ENCODE measurements at places on chromosomes 7 and 10.

DNA sequence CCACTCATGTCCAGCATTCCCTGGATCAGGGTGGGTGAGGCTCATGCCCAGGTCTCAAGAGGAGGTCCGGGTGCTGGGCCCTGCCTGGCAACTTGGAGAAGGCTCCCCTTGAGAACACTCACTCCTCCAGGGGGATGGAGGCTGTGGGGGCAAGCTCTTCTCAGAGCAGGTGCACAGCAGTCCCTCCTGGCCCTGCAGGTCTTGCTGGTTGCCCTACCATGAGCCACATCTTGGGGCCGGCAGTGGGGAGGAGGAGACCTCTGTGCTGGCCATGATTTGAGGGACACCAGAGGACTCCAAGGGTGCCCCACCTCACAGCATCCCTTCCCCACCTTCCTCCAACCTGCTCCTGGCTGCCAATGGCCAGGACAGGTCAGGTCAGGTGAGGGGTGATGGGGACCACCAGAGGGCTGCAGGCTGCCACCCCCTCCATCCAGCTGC lies 87.4 kb upstream of the RET start:
- no peak for DNase-seq

DNA sequence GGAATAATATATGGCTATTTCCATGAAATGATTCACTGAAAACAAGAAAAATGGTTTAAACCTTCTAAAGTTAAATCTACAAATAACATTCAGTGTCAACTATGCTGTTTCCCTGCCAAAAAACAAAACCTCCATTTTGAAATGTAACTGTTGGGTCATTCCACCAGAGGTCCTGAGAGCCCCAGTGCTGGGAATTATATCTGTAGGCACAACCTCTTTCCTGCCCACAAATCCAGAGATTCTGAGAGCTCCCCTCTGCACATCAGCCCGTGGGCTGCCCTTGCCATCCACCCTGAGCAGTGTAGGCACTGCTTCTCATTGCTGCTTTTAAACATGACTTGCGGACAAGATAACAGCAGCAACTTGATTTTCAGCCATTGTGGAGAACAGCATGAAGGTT lies 198.6 kb downstream of the TMEM178B start:
- no peak for DNase-seq

DNA sequence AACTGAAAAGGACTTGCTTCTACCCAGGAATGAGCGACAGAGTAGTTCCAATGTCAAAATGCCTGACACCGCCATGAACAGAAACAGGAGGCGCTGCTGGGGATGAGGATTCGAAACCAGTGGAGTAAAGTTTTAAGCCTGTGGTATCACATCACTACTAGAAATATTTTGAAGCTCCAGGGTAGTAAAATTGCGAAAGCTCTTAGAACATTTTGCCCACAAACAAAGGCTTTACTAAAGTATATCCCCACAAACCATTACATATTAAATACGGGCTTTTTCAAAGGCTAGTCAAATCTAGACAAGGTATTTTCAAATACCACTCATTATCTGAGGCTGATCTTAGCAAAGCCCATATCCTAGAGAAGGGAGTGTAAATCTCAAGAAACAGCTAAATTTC lies 2.4 kb downstream of the PRDX3 start:
- DNase-seq, result no peak

- DNase-seq, result no peak
Observed at GRCh38 chr7:142142702-142143101, 31.2 kb downstream of the MGAM2 start.

GRCh38 chr10:114172216-114172615 lies 1.8 kb downstream of the CCDC186 start:
- DNase-seq, result no peak

- no peak for DNase-seq
Observed at GRCh38 chr7:26029911-26030310, 122.1 kb upstream of the NFE2L3 start.

GRCh38 chr10:126906704-126907422 lies 1.6 kb downstream of the DOCK1 start:
- no peak for DNase-seq

DNA sequence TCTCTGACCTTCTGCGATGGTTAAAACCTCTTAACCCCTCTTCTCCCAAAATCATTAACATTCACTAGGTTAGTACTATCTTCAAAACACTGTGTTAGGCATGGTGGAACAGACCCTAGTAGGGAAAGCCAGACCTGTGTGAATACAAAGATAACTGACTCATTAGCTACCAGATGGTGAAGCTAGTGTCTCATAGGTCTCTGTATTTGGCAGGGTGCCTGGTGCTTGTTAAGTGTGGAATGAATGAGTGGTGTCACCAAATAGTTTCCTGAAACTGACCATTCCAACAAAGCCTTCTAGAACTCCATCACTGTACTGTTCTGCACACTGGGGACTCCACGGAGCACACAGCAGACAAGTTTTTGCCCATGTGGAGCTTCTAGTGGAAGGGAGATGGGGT lies 27.7 kb upstream of the TM9SF3 start:
- peak; percentile 0 for DNase-seq

DNA sequence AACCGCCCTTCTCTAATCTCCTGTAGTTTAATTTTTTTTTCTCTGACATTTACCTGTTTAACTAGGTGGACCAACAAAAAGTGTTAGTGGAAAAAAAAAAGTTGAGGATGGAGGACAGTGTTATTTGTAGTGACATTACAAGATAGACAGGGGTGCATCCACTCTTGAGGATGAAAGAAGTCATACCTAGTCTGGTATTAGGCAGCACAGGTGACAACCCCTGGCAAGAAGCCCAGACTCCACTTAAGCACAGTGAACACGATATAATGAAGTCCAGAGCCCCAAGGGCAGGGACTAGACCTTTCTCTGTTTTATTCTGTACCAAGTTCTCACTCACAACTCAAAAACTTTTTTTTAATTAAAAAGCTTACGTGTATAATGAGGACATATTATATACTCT lies 268.4 kb downstream of the GPR37 start:
- peak; percentile 88 for DNase-seq

- DNase-seq, result no peak
Observed at GRCh38 chr7:10429031-10429430, 544.6 kb upstream of the PHF14 start.

DNA sequence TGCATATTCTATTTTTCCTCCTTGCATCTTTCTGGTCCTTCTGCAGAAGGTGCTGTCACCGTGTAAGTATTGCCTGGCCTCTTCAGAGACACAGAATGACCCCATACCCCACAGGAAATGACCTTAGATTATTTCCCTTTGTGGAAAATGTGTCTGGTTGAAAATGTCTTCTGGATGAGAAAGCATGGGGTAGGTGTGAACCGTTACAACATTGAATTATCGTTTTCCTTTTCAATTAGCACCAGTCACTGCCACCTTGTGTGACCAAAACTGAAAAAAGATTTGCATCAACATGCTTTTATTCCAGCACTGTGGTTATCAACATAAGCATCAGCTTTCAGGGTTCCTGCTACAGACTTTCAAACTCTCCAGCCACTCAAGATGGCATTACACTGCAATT lies 58.0 kb upstream of the CELF2 start:
- no peak for DNase-seq

GRCh38 chr7:81887098-81888090 lies 117.5 kb upstream of the HGF start:
- peak; percentile 91 for DNase-seq

- peak; percentile 25 for DNase-seq
Observed at GRCh38 chr7:16365177-16365576, 56.2 kb downstream of the CRPPA start.

- no peak for DNase-seq
Observed at GRCh38 chr7:35374858-35375257, 121.0 kb upstream of the TBX20 start.

DNA sequence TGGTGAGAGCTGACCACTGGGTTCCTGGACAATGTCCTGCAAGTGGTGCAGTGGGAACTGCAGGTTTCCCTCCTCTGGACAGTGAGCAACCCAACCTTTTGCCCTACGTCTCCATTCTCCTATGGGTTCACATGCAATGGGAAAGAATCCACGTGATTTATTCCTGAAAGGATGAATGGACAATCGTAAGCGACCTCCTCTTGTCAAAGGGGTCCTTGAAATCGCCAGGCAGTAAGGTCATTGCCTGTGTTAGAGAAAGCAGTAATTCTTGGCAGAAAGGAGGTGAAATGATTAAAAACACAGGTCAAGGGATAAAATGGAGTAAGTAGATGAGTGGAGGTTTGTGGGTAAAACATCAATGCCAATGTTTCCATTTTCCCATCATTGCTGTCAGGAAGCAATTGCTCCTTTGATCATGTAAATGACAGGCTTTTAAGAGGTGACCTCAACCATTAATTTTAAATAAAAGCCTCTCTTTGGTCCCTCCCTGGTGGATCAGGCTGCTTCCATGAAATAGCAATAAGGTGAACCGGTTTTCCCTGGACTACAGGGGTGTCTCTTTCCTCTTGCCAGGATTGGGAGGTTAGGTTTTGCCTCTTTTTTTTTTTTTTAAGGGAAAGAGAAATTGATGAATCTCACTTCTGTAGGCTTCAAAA lies 330.0 kb upstream of the PRKCQ start:
- DNase-seq, result no peak

- DNase-seq, result peak; percentile 22
Observed at GRCh38 chr10:72692994-72693781, 1.2 kb downstream of the MCU start.

DNA sequence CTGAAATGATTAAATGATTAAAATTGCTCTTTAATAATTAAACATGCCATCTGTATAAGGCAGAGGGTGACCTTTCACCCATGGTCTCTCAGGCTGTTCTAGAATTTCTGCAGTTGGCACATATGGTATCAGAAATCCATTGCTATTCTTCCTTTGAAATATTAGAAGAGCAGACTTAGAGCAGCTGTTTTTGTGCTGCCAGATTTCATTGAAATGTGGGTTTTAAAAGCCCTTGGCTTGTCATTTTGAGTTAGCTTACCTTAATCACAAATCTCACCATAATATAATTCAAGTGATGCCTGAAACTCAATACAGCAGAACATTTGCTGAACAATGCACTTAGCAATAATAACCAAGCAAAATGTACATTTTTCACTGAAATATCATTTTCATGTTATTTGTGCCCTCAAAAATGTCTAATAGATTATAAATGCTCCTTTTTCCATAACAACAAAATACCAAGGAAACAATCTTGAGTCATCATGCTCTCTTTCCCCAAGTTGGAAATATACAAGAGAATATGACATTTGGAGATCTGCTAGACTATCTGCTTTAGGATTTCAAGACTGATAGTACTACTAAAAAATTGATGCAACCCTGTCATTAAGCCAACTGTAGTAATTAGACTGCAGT lies 16.1 kb upstream of the PTTG1IP2 start:
- no peak for DNase-seq

DNA sequence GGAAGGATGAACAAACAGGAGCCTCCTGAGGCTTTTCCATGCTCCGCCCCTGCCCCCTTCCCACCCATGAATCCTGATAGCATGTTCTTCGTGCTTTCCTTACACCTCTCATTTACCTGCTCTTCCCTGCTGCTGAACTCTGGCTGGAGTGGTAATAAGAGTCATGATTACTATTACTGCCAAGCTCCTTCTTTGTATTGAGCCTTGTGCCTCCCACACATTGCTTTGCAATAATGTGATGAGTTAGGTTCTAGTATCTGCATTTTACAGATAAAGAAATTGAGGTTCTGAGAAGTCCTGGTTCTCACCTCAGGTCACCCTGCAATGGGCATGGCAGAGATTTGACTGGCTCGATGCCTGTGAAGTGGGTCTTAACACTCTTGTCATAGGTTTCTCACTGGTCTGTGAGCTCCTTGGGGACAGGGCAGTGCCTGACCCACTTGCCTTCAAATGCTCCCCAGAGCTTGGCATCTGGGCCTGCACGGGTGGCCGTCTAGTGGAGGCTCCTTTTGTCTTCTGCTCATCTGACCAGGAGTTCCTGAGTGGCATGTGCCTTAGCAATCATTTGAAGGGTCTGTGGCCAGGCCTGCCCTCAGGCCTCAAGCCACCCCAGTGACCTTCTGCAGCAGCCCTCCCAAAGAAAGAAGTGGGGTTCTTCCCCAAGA lies 309.2 kb upstream of the ZMIZ1 start:
- DNase-seq, result no peak

DNA sequence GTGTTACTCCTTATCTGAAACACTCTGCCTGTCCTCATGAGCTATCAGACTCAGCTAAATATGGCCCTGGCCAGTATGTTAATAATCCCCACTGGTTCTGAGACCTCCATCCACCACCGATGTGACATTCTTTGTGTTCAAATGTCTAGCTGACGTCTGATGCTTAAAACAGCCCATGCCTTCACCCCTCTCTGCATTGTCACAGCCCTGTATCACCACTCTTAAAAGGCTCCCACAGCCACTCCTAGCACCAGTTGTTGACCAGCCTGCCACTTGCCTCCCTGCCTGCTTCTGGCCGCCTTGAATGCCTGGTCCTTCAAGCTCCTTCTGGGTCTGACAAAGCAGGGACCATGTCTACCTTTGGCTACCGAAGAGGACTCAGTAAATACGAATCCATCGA lies at the start of gene LMOD2:
TSS of gene LMOD2 (plus strand) at position 253 of the 400 bp plus-strand sequence. CDS start at position 351, 98 bp downstream.
- no peak for DNase-seq

DNA sequence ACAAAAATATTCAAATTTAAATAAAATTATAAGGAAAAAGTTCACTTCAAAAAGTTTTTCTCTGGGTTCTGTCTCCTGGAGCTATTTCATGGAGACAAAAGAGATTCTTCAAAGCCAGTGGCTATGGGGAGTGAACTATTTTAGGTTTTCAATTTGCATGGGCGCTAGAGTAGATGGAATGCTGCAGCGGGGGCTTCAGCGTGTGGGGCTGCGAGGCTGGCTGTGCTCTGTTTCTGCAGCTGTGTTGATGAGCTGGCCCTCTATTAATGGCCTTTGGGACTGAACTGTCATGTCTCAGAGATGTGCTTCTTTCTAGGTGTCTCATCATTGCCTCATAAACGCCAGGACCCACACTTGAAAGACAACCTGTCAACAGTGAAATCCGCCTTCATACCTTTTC lies 108.4 kb upstream of the NPY start:
- no peak for DNase-seq

DNA sequence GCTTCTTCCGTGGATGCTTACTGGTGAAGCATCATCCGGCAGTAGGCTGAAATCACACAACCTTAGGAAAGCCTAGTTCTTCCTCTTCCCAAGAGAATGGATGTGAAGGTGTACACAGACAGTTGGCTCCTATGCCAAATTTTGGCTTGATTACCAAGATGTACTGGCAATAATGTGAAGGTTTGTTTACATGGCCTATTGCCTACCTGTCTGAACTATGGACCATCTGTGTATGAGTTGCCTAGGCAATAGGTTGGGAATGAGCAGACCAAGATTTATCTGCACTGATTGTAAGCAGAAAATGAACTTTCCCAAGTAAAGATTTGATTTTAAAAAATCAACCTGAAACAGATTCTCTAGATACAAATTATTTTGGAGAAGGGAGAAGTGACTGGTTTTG lies 325.9 kb upstream of the SORCS1 start:
- no peak for DNase-seq
